Non-pigmented ciliary epithelial cell (primary cell): ENCODE measurements at places on chromosomes 3 and 15.
A peak's percentile ranks its signal among the peaks of the same experiment; 100 is the strongest.

DNA sequence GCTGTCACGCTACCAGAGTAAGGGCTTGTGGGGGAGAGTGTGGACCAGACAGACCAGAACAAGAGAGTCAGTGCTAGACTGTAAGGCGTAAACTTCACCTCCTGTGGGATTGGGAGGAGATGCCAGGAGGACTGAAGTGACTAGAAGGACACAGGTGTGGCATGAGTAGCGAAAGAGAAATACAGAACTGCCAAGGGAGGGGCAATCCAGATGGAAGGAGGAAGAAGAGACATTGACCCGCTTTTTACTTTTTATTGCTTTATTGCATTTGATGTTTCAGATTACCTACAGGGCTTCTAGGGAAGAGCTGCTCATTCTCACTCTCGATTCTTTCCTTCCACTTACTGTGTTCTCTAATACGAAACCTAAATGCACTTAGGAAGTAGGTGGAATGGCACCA lies 2.1 kb downstream of the POGLUT1 start:
- DNase-seq, result no peak

- no peak for DNase-seq
Measured at GRCh38 chr15:36403351-36403750, 176.1 kb upstream of the CDIN1 start.

GRCh38 chr3:153980252-153980590 lies 141.0 kb upstream of the ARHGEF26 start:
- DNase-seq, result no peak

DNA sequence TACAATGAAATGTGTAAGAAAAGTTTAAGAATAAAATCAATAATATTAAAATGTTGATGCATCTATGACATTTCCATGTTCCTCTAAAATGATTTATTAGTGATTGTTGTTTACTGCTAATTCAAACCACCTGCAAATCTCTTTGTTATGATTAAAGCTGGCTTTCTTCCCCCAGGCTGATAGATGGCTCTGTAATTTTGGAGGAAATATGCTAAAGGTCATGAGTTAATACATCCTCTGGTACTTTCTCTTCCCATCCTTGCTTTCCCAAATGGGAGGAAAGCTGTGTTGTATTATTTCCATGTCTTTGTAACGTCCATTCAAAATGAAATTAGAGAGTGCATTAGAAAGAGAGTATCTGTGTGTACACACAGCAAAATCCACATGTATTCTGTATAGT lies 139.5 kb upstream of the TMCO5A start:
- DNase-seq, result no peak

GRCh38 chr3:106609666-106610301 lies 741.0 kb upstream of the CBLB start:
- DNase-seq, result peak; percentile 81
